Activated CD4-positive, alpha-beta T cell treated with anti-CD3 and anti-CD28 coated beads, Interleukin-2, amount 10 ng/mL, durations not matched to agents 24 days and 14 days (primary cell): ENCODE measurements at places on chromosomes 13 and 19. TPM values are rescaled to one million over a fixed set of nuclear protein-coding genes. Genes with fewer than 3 reads are reported as not detected.

DNA sequence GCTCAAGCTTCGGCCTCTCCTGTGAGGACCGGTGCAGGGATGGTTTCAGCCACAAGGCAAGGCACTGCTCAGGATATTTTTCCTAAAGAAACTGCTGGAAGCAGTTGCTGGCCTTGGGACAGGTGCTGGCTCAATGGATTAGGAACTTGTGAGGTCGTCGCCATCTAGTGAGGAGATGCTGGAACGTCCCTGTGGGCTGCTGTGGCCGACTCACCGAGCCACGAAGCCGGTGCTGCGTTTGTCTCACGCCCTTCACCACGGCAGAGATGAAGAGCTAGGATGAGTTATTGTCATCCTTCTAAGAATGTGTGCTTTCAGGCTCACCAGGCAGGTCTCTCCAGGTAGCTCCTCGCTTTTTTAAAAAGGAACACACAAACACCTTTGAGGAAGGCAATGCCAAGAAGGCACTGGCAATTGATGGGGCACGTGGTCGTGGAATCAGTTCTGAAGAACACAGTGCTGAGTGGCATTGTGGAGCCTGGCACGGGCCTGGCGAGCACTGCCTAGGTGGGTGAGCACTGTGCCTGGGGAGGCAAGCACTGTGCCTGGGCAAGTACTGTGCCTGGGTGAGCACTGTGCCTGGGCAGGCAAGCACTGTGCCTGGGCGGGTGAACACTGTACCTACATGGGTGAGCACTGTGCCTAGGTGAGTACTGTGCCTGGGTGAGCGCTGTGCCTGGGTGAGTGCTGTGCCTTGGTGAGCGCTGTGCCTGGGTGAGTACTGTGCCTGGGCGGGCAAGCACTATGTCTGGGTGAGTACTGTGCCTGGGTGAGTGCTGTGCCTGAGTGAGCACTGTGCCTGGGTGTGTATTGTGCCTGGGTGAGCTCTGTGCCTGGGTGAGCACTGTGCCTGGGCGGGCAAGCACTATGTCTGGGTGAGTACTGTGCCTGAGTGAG is 140.4 kb downstream of the TEX29 start:
- H3K27me3 ChIP-seq = peaks cover 15% of the 10 kb centered on the region
- H3K36me3 ChIP-seq = no peaks in the 10 kb centered on the region
- peak; percentile 58 for DNase-seq
- H3K27ac ChIP-seq = no peak overlapping the region

- H3K4me1 ChIP-seq = peaks cover 34% of the 10 kb centered on the region
- peak overlapping the region; percentile 94 for H3K27ac ChIP-seq
- peaks cover 30% of the 10 kb centered on the region for H3K36me3 ChIP-seq
Measured at GRCh38 chr19:45469945-45470761, 2.4 kb downstream of the FOSB start.

- H3K4me3 ChIP-seq = no peak overlapping the region
- H3K4me1 ChIP-seq = no peaks in the 10 kb centered on the region
- no peaks in the 10 kb centered on the region for H3K27me3 ChIP-seq
- H3K27ac ChIP-seq = no peak overlapping the region
- H3K36me3 ChIP-seq = no peaks in the 10 kb centered on the region
Measured at GRCh38 chr13:108463340-108463739, 166.1 kb upstream of the MYO16 start.

DNA sequence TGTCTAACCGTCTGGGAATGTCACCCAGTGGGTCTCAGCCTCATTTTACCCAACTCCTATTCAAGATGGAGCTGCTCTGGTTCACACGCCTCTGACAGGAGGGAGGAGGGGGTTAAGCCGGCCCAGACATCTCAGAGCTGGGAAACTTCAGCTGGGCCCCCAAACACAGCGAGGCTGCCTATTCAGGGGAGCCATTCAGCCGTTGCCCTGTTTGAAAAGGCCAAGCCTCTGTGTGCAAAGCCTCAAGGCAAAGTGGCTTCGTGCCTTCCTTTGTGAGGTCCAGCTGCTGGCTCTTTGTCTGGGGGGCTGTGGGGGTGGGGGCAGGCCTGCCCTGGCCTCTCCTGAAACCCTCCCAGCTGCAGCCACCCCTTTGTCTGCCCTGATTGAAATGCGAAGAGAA is 147.4 kb downstream of the PTPRS start:
- H3K27ac ChIP-seq = no peak overlapping the region
- no peaks in the 10 kb centered on the region for H3K27me3 ChIP-seq
- no peaks in the 10 kb centered on the region for H3K4me1 ChIP-seq

Gene HPN
- 0.09 TPM in 1 of 2 replicates, not detected in the other for total RNA-seq

Gene SHC2
- not detected in 2 replicates for total RNA-seq
